ENCODE measurements at places on chromosomes 4 and X.
A peak's percentile ranks its signal among the peaks of the same experiment; 100 is the strongest.

DNA sequence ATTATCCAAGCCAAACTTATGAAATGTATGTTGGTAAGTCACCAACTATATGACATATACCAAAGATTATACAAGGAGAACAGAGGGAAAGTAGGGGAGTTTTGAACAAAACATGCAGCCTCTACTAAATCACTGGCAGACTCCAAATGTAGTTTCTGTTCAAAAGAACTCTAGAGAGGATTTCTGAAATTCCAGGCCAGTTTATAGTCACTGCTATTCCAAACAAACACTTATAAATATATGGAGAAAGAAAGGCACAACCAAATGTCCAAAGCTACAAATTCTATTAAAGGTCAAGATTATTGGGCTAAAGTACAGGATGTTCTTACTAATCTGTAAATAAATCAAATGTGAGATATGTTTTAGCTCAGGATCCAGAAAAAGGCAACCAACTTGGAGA is 2.7 kb upstream of the LRCH2 start:
- DNase-seq: no peak

- DNase-seq: peak; percentile 64
These were observed at the start of gene MID1IP1 for GRCh38 chrX:38800981-38801845. MID1IP1 (plus strand) TSS chrX:38801459; CDS start chrX:38804947, 3,488 bp downstream.

GRCh38 chrX:53421772-53422085 is 725 bp downstream of the SMC1A start:
- DNase-seq: no peak

- DNase-seq: peak; percentile 78
These were observed 126.9 kb downstream of the FAM53A start for GRCh38 chr4:1557221-1557597.

DNA sequence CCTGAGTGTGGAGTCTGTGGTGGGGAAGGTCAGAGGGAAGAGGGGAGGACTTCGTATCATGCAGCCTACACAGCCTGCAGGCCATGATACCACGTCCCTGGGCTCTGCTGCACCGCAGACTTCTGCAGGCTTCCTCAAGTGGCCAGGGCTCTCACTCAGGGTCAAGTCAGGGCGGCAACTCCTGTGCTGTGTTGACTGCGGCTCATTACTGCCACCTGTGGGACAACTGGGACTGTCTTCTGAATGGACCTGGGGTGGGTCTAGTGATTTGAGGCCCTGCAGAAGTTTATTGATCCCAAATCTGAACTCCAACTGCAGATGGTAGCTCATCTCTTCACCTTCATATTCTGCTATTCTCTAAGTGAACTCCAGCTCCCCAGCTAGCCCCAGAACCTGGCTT is 167.1 kb downstream of the NSUN7 start:
- DNase-seq: peak; percentile 44

DNA sequence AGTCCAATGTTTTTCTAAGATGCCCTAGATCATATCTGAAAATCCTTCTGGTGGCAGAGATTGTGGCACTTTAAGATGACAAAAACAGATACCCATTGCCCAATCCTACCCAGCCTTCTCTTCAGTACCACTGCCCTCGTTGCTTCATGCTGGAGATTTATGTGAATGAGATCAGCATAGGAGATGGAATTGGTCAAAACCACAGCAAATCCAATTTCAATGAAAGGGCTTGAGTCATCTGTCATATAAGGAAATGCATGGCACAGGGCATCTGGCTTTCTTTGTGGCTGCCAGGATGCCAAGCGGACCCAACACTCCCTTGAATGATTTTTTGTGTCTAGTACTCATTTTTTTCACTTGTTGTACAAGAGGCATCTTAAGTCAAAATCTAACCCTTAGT is 16.8 kb downstream of the AFF2 start:
- DNase-seq: no peak

DNA sequence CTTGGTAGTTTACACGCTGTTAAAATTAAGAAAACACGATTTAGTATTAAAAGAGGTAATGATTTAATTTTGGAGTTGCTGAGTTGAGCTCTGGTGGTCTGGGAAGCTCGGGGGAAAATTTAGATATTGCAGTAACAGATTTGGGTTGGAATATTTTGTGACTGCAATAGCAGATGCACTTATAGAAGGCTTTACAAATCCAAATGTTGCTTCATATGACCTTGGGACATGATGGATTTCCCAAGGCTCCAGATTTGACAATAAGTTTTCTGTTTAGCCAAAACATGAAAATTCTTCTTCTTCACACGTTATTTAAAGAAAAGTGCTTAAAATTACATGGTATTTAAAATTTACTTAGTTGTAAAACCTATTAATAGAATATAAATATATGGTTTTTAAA is 302.0 kb downstream of the SPRY1 start:
- DNase-seq: no peak

GRCh38 chr4:175143116-175143515 is 225.0 kb downstream of the ADAM29 start:
- DNase-seq: no peak

Data from cerebellar cortex (tissue), 1 donor.